ENCODE measurements at places on chromosomes 16 and 17.

GRCh38 chr17:4719684-4720221, 9.3 kb downstream of the ARRB2 start:
- no peak for DNase-seq

DNA sequence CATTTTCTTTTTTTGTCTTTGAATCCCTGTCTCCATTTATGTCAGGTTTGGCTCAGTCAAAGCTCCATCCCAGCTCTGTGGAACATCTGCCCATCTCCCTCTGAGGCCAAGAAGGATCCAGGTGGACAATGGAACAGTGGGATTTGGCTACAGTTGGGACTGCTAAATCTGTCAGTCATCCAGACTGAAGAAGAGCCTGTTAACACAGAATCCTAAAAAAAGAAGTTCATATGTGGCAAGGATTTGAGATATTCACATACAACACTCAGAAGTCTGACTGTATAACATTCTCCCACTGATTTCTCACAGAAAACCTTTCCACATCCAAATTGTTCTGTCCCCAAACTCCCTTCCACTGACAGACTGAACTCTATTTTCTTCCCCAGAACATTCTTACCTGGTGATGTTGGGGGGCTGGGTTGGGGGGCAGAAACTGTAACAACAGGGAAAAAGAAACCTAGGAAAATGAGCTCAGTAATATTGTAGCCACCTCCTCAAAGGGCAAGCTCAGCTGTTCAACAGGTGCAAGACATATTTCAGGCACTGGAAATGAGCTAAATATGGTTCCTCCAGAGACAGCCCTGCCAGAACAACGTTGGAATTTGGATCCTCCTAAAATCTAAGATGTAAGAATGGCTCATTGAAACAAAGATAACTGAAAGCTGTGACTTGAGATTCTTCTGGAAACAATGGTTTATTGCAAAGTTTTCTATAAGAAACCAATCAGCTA, 301.5 kb upstream of the CDH5 start:
- no peak for DNase-seq

GRCh38 chr17:7483255-7484066, 705 bp upstream of the POLR2A start:
- DNase-seq = peak; percentile 86

- DNase-seq = no peak
These were observed 63.6 kb downstream of the ASIC2 start for GRCh38 chr17:33229499-33229898.

DNA sequence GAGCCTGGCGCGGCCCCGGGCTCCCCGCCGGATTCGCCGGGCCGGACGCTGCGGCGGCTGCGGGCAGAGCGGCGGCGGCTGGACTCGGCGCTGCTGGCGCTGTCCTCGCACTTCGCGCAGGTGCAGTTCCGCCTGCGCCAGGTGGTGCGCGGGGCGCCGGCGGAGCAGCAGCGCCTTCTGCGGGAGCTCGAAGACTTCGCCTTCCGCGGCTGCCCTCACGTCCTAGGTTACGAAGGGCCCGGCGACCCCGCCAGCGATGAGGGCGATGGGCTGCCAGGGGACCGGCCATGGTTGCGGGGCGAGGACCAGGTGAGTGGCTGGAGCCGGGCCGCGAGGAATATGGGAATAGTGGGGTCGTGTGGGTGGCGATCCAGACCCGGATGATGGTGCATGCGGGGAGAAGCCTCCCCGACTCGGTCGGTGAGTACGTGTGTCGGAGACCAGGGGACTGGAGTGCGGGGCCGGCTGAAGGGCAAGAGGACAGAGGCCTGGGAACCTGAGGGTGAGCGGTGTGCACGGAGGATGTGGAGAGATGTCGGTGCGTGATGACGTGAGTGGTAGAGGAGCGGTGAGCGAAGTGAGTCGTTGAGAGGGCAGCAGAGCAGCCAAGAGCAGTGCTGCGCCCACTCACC, 517 bp downstream of the RUNDC1 start:
- DNase-seq = peak; percentile 56

GRCh38 chr17:47707056-47707804, 13.3 kb downstream of the TBKBP1 start:
- DNase-seq = no peak

GRCh38 chr16:57993897-57994296, 6.6 kb downstream of the ZNF319 start:
- DNase-seq = no peak

DNA sequence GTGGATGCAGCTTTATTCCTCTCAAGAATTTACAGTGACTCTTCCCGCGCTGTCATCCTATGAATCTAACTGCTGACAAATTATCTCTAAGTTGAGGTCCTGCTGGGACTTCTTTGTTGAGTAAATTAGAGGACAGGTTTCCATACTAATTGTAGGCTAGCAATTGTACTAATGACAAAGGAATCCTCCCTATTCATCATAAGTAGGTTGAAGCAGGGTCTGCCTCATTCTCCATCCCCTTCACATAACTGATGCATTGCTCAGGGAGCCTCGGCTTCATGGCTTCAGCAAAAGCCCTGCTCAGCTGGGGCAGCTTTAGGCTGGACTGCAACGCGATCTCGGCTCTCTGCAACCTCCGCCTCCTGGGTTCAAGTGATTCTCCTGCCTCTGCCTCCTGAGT, 83.1 kb upstream of the IRX6 start:
- no peak for DNase-seq

DNA sequence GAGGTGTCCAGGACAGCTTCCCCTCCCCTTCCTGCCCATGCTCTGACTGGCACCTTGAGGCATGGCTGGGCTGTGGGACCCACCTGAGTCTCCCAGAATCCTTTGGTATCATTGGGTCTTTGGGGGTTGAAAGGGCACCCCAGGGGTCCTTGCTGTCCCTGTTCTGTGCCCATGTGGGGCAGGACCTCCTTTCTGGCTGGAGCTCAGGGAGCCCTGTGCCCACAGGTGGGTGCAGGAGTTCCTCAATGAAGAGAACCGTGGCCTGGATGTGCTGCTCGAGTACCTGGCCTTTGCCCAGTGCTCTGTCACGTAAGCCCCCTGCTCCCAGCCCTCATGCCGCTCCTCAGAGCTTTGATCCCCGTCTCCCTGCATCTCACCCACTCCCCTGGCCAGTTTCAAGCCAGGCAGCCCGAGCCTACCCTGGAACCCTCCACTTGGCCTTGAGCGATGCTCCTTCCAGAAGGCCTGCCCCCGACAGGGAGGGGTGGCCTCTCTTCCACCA, 11.8 kb downstream of the FMNL1 start:
- no peak for DNase-seq

DNA sequence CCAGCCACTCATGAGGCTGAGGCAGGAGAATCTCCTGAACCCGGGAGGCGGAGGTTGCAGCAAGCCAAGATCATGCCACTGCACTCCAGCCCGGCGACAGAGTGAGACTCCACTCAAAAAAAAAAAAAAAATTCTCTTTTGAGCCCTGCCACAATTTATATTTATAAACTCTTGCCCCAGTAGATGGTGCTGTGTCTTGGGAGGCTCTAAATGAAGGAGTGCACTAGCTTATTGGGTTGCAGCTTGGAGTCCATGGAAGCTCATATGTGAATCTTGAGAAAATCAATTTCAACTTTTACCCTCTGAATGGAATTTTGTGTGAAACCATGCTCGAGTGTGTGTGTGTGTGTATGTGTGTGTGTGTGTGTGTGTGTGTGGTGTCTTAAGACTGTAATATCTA, 420.1 kb downstream of the HS3ST4 start:
- DNase-seq = no peak

- DNase-seq = no peak
These were observed 30.3 kb downstream of the IRF8 start for GRCh38 chr16:85929259-85929721.
